ENCODE measurements at places on chromosomes 3 and 15.

GRCh38 chr3:148951599-148952361 is 39.6 kb upstream of the GYG1 start:
- DNase-seq = no peak

GRCh38 chr15:90818251-90819210 is 49.9 kb upstream of the FURIN start:
- DNase-seq = no peak

DNA sequence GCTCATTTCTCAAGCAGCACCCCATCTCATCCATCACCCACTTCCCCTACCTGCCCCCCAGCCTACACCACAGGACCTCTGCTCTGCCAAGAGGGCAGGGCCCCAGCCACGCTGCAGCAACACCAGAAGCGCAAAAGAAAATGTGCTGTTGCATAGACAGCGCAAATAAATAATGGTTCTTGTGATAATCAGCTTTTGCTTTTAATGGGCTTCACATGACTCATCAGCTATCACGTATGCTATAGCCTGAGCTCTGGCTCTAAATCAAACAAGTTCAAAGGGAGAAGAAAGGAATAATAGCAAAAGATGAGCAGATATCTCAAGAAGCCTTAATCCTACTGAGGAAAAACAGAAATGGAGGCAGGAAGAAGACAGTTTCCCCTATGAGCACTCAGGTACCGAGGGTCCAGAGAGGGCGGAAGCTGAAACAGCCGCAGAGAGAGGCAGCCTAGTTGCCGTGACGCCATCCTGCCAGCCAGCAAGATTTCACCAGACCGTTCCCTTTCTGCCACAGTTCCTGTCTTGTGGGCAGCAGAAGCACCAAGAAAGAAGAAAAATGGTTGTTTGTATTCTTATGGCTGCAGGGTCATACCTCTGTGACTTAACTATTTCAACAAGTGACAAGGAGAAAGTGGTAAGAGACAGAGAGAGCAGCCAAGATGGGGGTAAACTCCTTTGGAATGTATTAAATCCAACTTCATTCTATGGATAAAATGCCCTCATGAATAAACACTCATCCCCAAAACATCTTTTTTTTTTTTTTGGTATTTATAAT is 22.0 kb downstream of the RAB27A start:
- DNase-seq = no peak

GRCh38 chr15:89551550-89551949 is 23.7 kb upstream of the TICRR start:
- DNase-seq = no peak

GRCh38 chr3:12182687-12183441 is 24.2 kb upstream of the TIMP4 start:
- no peak for DNase-seq

- no peak for DNase-seq
These were observed 74.1 kb upstream of the FRMD4B start for GRCh38 chr3:69460034-69460433.

GRCh38 chr3:149860881-149861280 is 47.9 kb downstream of the RNF13 start:
- no peak for DNase-seq

- DNase-seq = no peak
These were observed 358.5 kb downstream of the ZNF385D start for GRCh38 chr3:21392526-21392925.

DNA sequence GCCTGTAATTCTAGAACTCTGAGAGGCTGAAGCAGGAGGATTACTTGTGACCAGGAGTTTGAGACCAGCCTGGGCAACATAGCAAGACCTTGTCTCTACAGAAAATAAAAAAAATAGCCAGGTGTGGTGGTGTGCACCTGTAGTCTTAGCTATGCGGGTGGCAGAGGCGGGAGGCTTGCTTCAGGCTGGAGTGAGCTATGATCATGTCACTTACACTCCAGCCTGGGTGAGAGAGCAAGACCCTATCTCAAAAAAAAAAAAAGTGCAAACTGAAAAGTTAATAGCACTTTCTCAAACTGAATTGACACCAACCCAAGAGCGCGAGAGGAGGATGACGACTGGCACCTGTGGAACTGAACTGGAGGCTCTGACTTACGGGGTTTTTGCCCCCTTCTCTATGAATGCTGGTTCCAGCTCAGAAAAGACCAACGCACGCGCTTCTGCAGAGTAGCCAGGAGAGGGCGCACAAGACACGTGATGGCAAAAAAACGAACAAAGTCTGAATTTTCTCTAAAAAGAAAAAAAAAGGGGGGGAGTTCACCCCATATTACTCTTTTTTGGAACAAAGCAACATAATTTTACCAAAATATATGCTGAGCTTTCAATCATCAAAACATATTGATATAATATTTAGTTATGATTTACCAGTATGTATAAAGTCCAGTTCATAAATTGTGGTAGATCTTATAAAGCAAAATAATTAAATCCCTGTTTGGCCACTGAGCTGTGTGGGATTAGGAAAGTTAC is 23.7 kb downstream of the CFAP92 start:
- no peak for DNase-seq

GRCh38 chr15:25739687-25740121 is 123.4 kb downstream of the ATP10A start:
- no peak for DNase-seq

DNA sequence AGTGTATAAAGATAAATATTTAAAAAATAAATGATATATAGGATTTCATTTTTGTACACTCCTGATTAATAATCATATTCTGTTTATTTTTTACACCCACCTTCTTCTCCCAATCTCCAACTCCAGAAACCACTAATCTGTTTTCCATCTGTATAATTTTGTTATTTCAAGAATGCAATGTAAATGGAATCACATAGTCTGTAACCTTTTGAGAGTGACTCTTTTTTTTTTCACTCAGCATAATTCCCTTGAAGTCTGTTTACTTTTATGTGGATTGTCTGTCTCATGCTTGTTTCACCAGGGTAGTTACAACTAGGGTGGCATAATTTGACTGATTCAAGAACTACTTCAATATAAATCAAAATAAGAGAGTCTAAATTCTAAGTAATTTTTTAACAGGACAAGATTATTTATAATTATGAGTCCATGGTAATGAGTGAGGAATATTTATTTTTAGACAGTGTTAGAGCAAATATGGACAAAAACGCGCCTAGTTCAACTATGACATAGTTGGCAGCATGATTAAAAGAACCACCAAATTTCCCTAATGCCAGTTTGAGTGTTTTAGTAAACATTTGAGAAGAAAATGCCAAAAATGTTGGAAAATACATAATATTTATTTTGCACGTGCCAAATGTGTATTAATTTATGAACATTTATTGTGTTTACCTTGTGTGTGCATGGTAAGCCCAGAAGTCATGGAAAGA is 19.4 kb upstream of the MFSD1 start:
- DNase-seq = no peak

GRCh38 chr15:23503576-23503975 is 56.5 kb upstream of the GOLGA6L2 start:
- no peak for DNase-seq

GRCh38 chr15:23033979-23034378 is 5.4 kb downstream of the TUBGCP5 start:
- DNase-seq = no peak

DNA sequence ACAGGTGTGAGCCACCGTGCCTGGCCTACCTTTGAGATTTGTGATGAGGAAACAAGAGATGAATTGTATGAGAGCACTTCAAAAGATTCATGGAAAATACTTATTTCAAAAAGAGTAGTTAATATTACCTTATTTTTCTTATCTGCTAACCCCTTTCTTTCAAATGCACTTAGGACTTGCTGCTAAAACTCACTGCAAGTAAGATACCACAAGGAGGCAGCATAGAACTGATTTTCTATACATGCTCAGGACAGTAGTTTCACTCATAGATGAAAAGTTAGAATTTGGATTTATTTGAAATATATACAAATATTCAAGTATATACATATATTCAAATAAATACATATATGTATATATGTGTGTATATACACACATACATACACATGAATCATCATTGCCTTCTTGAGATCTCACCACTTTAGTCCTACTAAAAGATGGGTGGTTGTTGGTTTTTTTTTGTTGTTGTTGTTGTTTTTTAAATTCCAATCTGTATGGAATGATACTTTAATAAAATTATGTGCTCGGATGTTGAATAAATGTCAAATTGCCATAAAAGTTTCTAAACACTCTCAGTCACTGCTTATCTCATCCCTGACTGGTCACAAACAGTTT is 2.4 kb downstream of the CCNDBP1 start:
- peak; percentile 31 for DNase-seq

DNA sequence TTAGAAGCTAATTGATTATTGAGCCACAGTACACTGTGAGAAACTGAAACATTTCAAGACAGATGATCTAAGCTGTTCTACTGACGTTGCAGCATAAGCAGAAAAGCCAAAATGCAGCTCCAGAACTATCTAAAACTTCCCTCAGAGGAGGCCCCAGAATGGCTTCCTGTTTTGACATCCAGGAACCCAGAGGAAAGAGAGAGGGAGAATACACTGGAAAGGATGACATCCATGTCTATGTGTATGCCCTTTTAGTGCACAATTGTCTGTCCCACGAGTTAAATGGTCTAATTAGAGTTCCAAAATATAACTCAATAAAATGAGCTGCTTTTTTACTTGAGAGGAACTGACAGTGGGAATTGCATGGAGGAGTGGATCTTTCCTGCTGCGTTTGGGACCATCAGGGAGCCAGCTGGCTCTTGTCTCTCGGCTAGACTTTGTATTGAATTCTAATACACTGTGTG is 688.1 kb downstream of the ZNF385D start:
- no peak for DNase-seq

- peak; percentile 17 for DNase-seq
These were observed 481.7 kb downstream of the GBE1 start for GRCh38 chr3:81279481-81280379.

GRCh38 chr15:31328969-31329639 is 2.5 kb downstream of the KLF13 start:
- DNase-seq = no peak

- DNase-seq = no peak
These were observed 34.2 kb downstream of the ADAMTS17 start for GRCh38 chr15:100307241-100308212.

GRCh38 chr15:34217587-34218225 is 7.1 kb upstream of the EMC4 start:
- no peak for DNase-seq

- DNase-seq = peak; percentile 60
These were observed 36.8 kb upstream of the SEC13 start for GRCh38 chr3:10357592-10358308.

GRCh38 chr3:116517308-116517707 is 72.0 kb upstream of the LSAMP start:
- no peak for DNase-seq

- peak; percentile 63 for DNase-seq
These were observed 109.1 kb upstream of the LRIG1 start for GRCh38 chr3:66609660-66610561.

GRCh38 chr3:79906106-79906505 is 138.3 kb upstream of the ROBO1 start:
- DNase-seq = no peak

- DNase-seq = no peak
These were observed 401.2 kb upstream of the NECTIN3 start for GRCh38 chr3:110670407-110670806.

DNA sequence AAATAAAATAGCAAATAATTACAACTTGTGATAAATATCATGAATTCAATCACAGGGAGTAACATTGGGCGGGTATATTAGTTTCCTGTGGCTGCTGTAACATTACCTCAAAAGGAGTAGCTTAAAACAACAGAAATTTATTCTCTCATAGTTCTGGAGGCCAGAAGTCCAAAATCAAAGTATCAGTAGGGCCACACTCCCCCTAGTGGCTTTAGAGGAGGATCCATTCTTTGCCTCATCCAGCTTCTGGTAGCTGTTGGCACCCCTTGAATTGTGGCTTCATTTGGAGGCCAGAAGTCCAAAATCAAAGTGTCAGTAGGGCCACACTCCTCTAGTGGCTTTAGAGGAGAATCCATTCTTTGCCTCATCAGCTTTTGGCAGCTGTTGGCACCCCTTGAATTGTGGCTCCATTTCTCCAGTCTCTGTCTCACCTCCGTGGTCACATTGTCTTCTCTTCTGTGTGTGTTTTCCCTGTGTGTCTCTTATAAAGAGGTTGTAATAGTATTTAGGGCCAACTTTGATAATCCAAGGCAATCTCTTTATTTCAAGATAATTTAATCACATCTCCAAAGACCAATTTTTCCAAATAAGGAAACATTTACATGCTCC is 3.1 kb upstream of the CFAP20DC start:
- DNase-seq = no peak

DNA sequence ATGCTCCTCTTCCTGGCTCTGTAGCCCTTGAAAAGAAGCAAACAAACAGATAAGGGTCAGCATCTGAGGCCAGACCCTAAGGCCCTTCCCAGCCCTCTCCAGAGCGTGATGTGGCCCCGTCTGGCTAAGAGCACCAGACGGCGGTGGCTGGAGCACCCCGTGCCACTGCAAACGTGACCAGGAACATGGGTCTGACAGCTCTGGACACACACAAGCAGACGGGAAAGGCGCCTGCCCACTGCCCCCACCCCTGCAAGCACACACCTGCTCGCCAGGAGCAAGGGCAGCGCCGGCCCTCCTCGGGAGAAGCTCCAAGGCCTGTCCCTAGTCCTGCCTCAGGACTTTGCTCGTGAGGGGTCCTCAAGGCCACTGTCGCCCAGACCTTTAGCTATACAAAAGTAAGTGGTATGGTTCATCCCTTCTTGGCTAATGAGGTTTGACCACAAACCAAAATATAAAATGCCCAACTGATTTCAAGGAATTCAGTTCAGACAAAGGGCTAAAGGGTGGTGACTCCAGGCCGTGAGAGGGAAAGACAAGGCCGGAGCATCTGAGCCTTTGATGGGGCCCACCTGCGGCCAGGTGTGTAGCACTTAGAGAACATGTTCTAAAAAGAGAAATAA is 90.4 kb downstream of the XXYLT1 start:
- DNase-seq = no peak

GRCh38 chr15:59553879-59554735 is 57.5 kb upstream of the GCNT3 start:
- peak; percentile 63 for DNase-seq

GRCh38 chr3:1191026-1191425 is 98.2 kb downstream of the CNTN6 start:
- no peak for DNase-seq

DNA sequence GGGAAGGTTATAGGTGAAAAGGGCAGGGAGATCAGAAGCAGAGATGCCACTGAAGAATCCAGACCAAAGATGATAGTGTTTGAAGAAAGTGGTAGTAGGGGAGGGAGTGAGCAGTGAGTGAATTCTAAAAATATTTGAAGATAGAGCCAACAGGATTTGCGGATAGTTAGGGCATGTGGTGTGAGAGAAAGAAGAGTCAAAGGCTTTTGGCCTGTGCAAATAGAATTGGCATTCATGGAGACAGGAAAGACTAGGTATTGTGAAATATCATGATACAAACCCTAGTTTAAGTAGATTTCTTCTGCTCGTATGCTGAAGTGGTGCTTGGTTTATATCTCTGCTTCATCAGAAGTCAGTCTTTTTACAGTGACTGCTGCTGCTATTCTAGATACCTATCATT is 224.2 kb upstream of the CFAP20DC start:
- DNase-seq = no peak
